ENCODE measurements at places on chromosomes 1 and 21.
A peak's percentile ranks its signal among the peaks of the same experiment; 100 is the strongest.

GRCh38 chr1:191714845-191715244 is 443.4 kb upstream of the RGS18 start:
- DNase-seq = no peak

- no peak for DNase-seq
Measured at GRCh38 chr1:111605576-111605975, 14.0 kb upstream of the RAP1A start.

GRCh38 chr21:34509151-34509550 is 2.9 kb downstream of the KCNE1 start:
- no peak for DNase-seq

GRCh38 chr1:6909857-6910256 is 124.6 kb downstream of the CAMTA1 start:
- no peak for DNase-seq

GRCh38 chr1:79193211-79194079 is 186.9 kb upstream of the ADGRL4 start:
- no peak for DNase-seq

DNA sequence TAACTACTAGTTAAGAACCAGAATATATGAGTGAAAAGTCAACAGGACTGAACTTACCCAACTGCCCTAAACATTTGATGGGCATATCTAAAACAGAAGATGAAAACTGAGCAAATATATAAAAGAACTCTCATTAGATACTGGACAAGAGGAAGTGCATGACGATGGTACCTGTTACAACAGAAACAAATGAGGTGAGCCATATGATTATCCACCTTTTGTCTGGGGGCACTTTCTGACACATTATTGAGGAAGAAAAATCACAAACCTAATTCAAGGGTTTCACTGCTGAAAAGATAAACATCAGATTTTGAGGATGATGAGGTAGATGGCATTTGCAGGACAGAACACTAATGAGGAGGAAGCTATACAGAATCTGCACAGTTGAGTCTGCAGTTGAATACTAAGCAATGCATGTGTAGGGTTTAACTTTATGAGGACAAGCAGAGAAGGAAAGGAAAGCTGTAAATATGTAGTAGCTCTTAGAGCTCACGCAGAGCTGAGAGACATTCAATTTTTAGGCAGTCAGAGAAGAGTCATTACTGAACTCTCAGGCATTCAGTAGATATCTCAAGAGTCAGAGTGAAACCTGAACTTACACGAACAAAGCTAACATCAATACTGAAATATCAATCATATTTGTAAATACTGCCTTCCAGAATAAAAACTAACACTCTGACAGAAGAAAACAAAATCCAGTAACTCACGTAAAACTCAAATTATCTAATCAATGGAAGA is 262.1 kb downstream of the AKT3 start:
- DNase-seq = no peak

GRCh38 chr1:56029319-56030003 is 549.9 kb downstream of the PLPP3 start:
- peak; percentile 80 for DNase-seq

DNA sequence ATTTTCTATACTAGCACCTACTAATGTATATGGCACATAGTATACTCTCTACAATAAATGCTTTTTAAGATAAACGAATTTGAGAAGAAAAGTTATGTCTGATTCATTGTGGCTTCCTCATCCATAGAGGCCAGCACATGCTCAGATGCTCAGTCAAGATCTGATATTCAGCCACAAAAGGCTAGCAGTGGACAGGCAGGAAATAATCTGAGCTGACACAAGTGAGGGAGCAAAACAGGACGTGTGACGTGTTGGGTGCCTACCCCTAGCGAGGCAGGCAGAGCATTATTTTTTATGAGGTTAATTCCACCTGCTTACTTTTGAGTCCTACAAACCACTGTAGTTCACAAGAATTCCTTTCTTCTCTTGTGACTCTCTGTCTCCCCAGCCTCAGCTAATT is 550.9 kb downstream of the SMYD3 start:
- DNase-seq = no peak

DNA sequence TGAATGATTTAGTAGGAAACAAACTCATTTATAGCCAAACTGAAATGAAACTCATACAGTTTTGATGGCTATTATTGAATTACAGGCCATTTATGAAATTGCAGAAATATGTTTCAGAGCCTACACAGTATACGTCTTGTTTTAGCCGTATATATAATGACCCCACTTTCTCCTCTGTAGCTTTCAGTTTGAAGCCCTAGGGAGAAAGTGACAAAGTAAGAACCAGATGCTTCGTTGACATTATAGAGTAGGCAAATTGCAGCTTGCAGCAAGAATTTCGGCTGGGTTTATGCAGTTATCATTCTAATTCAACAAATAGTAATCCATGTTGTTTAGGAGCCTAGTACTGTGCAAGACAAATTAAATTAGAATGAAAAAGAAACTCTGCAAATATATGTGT is 836.3 kb upstream of the ADGRL4 start:
- no peak for DNase-seq

GRCh38 chr1:235952950-235953615 is 86.4 kb upstream of the LYST start:
- no peak for DNase-seq

DNA sequence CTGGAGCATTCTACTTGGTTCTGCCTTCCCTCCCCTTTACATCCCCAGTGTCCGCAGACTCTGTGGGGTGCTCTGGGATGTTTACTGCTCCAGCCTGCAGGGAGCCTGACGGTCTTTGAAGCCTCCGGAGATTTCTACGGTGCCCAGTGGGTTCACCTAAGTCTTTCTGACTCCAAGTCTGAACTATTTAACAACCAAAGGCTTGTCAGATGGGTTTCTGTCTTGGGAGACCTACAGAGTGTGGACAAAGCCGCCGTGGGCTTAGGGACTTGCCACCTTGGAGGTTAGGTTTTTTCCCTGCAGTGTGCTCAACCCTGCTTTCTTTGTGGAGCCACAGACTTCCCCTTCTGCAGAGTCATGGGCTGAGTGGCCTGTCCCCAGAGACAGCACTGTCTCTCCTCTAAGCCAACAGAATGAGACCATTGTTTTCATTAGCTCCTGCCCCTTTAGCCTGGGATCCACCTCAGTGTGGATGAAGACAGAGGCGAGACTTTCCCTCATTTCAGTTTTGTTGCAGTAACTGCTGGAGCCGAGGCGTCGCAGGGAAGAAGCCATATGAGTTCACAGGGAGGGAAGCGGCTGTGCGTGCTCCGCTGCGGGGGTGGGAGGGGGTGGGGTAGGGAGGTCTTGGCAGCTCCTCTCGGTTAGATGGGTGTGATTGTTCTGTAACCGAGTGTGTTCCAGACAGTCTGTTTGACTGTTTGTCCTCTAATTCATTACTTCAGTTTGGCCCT is 120.7 kb downstream of the CNIH3 start:
- DNase-seq = no peak

DNA sequence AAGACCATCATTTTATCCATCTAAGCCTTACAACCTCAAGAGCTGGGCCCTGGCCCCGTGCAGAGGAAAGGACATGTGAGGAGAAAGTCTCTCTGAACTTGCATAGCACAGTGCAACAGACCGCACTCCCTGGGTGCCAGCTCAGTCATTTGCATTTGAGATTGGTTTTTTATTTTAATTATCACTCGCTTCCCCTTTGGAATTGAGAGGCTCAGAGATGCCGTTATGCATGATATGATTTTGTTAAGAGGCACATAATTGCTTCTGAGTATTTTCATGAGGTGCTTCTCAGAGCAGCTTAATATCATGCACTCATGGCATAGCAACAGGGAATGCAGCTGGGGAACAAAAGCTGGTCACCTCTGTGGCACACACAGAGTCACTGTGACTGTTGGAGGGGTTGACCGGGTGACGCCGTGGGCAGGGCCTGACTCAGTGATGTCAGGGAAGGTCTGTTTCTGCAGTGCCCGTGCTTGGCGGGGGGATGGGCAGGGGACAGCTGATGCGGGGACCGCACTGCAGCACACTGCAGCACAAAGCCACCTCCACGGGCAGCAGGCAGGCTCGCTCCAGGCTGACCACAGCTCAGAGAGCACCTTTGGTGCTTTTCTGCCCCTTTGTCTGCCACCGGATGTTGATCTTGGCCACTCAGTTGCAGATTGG is 43.2 kb upstream of the VAMP3 start:
- DNase-seq = no peak

- peak; percentile 53 for DNase-seq
Measured at GRCh38 chr1:205375835-205376545, 19.3 kb upstream of the KLHDC8A start.

DNA sequence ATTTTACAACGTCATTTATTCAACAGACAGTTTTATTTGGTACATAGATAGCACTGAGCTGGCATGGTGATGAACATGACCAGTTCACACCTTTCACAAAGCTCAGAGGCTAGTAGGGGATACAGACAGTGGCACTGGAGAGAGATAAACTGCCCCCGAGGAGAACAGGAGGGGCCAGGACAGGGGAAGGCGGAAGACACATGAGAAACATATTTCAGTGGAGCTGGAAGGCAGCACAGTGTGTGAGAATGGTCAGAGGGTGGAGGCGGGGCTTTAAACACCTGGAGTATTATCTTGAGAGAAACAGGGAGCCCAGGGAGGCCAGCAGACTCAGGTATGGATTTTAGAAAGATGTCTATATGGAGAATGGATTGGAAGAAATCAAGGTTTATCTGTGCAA is 49.5 kb downstream of the CHML start:
- DNase-seq = no peak

- DNase-seq = no peak
Measured at GRCh38 chr21:38416791-38417190, 81.5 kb downstream of the ERG start.

DNA sequence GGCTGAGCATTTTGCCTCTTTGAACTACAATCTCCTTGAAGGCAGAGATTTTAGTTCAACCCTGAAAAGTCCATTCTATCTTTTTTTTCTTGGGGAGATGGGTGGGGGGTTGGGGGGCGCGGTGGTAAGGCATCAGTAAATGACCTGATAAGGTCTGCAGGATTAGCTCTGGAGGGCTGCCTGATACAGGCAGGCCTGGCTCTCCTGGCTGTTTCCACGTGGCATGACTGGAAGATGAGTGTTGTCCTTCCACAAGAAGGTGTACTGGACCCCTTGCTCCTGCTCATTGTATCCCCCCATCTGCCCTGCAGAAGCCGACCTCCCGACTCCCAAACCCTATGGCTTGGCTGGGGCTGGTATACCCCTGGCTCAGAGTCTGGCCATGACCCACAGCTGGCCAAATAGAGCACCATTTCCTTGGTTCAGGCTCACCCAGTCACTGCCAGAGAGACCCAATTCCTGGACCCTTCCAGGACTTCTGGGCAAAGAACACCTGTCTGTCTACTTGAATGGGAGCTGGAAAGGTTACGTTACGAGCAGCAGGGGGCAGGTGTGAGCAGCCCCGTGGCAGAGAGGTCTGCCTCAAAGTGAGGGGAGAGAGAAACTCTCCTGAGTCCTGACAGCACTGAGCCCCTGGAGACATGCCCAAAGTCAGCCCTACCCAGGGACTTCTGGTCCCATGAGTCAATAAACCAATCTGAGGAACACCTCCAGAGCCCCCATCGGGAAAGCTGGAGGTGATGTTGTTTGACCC is 17.0 kb downstream of the DHRS3 start:
- DNase-seq = no peak

DNA sequence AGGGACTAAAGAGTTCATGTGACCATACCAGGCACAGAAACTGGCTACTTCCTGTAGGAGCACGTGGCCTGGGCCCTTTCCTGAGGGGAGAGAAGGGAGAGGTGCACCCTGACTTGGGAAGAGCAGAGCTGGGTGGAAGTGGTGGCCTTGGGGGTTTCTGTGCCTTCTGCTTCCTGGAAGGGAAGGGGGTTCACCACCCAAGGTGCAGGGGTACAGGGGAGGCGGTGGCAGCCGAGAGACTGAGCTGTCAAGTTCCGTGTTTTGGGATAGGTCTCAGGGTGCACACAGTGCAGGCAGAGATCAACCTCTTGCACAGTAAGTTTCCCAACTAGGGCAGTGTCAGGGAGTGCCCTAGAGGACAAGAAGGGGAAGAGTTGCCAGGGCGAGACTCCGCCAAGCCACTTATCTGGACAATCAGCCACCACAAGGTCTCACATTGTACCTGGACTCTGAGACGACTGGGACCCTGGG is 10.1 kb downstream of the HECTD3 start:
- no peak for DNase-seq

DNA sequence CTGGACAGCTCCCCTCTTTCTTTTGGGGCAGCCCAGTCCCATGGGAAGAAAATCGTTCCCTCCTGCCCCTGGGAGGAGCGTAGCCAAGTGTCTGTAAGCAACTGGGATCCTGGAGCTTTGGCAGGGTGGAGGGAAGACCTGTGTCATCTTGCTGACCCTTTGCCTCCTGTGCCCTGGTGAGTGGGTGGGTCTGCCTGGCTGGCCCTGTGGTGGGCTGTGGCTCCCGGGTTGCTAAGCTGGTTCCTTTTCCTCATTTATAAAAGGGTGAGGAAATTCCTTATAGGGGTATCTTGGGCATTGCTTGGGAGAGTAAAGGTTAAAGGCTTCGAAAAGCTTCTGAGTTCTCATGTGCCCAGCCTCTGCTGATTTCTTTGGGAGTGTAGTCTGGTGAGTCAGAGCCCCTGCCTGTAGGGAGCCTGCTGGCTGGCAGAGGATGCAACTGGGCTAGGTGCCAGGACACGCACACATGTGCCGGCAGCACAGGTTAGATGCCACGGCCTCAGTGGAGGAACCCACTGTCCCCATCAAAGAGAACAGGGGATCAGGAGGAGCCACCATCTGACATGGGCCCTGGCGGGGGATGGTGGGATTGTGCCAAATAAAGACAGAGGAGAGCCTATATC is 85.2 kb downstream of the ARHGEF10L start:
- DNase-seq = no peak
